ENCODE measurements at places on chromosomes 6 and 20.

- DNase-seq: no peak
Observed at GRCh38 chr6:71246596-71246995, 42.0 kb upstream of the OGFRL1 start.

DNA sequence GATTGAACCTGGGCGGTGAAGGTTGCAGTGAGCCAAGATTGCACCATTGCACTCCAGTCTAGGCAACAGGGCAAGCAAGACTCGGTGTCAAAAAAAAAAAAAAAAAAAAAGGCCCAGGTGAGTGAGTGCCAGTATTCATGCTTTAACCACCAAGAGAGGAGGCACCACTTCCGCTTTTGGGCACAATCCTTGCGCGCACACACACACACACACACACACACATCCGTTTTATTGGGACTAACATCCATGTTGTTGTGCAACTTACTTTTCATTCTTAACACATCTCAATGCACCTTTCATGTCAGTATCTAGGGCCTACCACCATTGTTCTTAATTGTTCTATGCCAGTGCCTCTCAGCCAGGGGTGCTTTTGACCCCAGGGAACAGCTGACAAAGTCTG is 263.0 kb downstream of the CDC5L start:
- no peak for DNase-seq

GRCh38 chr20:29878281-29878741 is 1379.2 kb upstream of the DEFB115 start:
- no peak for DNase-seq

DNA sequence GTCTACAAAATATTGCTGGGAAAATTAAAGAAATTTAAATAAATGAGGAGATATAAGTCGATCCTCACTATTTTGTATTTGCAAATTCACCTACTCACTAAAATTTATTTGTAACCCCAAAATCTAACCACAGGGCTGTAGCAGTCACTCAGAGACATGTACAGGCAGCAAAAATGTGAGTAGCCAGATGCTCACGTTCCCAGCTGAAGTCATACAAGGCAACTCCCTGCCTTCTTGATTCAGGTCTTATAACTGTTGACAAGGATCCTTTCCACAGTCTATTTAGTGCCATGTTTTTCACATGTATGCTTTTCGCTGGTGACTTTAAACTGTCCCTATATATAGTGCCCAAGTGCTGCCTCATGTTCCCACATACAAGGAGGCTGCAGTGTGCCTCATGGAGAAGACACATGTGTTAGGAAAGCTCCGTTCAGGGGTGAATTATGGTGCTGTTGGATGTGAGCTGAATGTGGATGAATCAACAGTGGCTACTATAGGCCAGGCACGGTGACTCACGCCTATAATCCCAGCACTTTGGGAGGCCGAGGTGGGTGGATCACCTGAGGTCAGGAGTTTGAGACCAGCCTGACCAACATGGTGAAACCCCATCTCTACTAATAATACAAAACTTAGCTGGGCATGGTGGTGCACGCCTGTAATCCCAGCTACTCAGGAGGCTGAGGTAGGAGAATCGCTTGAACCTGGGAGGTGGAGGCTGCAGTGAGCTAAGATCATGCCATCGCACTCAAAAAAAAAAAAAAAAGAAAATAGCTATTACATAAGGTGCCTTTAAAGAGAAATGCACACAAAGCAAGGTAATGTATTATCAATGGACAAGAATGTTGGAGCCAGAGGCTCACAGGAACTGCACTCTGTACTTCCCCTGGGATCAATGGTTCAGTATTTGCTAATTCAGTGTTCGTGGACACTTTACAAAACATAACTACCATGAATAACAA is 55.3 kb downstream of the STK35 start:
- no peak for DNase-seq

- peak; percentile 13 for DNase-seq
Observed at GRCh38 chr20:19995220-19995863, 21.8 kb upstream of the NAA20 start.

DNA sequence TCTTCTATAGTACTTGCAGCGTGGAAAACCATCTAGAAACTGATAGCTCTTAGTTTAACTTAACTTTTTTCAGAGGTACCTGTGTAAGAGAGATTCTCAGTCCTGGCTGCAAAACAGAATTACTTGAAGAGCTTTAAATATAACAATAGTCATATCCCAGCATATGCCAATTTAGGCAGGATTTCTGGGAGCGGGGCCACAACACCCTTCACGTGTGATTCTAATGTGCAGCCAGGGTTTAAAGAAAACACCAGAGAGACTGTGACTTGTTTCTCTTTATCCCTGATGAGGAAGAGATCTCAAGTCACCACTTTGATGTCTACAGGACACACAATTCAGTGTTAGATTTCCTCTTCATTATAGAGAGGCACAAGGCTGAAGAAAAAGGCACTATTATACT is 103.7 kb downstream of the PDSS2 start:
- DNase-seq: no peak

DNA sequence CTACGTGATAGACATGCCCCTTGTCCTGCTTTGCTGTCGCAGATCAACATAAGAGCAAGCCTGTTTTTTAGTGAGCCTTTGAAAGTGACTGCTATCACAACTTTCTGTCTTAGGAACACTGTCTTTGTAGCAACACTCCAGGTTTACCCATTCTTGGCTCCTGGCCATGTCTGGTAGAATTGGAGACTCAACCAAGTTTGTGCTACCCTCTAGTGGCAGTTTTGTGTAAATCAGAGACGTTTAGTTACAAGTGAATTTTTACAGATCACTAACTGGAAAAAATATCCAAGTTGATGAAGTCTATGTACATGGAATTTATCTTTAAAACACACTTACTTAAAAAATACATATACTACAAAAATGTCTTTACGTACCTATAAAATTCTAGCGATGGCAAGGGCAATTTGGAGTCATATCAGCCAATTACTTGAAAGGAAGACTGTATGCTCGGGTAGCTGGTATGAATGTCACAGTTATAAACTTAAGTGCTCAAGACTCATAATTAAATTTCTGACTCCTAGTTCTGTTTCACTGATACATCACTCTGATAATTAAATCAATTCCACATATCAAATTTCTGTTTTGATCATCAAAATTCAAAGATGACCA is 101.4 kb downstream of the ADGB start:
- peak; percentile 14 for DNase-seq

GRCh38 chr20:221258-221830 is 5.7 kb upstream of the DEFB129 start:
- no peak for DNase-seq

DNA sequence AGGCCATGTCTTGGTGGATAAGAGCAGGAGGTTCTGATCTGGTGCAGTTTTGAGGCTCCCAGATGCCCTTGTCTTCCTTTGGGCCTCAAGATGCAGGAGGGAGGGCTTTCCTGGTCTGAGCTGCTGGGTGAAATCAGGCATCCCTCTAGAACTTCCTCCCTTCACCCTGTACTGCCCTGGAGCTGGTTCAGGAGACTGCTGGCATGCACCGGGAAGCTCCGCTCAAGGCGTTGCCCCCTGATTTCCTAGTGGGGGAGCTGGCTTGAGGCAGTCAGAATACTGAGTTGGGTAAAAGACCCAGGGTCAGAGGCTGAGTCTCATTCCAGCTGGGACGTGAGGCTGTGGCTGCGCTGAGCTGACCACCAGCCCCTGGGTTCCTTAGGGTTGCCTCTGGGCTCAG is 12.0 kb downstream of the PHACTR3 start:
- no peak for DNase-seq

GRCh38 chr20:910132-910869 is 5.8 kb downstream of the ANGPT4 start:
- no peak for DNase-seq

GRCh38 chr6:126983779-126984178 is 134.7 kb upstream of the RSPO3 start:
- DNase-seq: no peak

DNA sequence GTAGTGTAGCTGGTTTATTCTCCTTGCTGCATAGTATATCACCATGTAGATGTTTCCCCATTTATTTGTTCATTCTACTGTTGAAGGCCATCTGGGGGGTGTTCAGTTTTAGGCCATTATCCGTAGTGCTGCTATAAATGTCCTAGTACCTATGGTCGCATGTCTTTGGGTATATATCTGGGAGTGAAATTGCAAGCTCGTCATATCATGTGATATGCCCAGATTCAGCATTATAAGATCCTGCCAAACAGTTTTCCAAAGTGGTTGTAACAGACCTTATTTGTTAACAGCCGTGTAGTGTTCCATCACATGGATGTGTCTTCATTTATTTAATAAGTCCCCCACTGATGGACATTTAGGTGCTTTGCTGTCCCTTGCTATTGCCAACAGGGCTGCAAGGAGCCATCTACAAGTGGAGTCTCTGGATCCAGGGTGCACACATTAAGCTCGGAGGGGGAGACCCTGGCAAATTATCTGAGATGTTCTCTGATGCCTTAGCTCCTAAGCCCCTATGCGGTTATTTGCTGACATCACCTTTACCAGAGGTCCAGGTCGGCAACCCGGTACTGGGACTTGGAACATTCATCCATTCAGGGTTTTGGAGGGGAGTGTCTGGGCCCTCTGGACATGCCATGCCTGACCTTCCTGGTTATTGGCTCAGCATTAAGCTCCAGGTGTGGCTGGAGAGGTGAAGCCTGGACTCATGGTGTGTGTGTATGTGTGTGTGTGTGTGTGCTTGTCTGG is 16.9 kb downstream of the LBP start:
- DNase-seq: no peak

- no peak for DNase-seq
Observed at GRCh38 chr6:170117111-170117972, 173.5 kb downstream of the DLL1 start.

DNA sequence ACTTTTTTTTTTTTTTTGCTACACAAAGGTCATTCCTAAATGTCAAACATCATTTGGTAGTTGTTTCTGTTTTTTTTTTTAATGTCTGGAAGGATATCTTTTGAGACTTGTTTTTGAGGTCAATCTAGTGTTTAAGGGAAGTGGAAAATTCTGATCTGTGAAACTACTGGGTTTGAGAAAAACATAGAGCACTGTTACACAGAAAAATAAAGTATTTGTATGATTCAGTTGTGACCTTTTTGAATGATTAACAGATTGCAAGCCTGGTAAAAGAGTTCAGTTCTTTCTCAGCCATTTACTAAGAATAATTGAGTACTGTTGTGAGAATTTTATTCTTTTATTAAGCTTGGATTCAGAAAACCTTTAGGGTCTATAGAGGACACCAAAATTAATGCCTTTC is 276.7 kb downstream of the ADGRB3 start:
- no peak for DNase-seq

DNA sequence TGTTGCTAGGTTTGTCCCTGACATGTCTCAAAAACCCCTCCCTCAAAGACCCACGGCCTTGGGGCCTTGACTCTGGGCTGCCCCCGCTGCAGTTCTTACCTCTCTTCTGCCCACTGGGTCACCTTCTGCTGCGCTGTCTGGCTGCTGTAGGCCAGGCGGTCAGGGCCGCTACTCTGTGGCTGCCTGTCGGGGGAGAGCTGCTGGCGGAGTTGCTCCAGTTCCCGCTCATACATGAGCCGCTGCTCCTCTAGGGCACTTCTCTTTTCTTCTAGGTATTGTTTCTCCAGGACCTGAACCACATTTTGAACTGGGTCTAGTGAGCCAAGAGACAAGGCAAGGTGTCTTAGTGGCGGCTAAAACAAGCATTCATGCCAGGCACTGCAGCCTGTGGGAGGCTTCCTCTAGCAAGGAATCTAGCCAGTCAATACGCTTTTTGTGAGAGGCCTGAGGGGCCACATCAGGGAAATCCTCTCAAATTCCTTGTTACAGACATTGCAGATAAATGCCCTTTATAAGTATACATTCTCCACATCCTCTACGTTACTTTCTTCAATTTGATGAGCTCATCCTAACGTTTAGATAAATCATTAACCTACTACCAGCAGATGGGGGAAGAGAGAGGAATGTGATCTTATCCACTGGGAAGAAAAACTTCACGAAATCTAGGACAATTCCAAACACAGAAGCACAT is 110.3 kb upstream of the NUP153 start:
- DNase-seq: no peak

DNA sequence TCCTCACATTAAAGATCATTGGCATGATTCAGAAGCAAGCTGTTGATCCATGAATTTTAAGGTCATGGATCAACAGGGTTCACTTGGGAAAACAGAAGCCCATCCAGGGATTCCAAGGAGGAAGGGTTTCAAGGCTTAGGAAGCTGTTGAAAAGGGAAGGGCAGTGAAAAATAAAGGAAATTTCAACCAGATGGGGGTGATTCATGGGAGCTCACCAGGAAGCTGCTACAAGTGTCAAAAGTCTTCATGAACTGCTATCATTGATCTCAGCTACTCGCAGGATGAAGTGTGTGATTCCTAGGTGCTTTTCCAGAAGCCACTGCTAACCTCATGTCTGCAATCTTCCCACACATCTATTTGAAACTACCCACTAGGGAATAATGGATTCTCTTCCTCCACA is 26.2 kb downstream of the ADTRP start:
- no peak for DNase-seq

DNA sequence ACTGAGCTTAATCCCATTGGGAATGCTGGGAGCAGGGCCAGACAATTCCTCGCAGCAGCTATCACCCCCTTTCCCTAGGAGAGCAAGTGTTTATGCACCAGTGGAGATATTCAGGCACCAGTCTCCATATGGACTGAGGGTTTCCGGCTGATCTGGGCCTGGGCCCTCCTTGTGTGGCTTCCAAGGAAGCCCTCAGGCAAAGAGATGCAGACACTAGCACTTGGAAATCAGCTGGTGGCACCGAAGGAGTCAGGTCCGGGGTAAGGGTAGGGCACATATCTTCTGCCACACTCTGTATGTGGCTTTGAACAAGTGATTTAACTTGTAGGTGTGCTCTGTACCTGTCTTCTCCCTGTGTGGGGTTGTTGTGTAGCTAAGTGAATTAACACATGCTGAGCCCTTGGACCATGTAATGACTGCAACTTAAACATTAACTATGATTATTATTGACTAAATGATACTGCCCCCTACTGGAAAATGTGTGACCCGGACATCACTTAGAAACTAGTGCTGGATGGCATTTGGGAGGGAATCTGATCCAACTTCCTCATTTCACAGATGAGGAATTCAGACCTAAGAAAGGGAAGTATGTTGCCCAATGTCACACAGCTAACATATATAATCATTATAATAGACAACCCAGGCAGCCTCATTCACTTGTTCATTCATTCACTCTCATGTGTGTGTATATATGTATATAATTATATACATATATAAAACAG is 19.3 kb upstream of the WFDC2 start:
- no peak for DNase-seq

DNA sequence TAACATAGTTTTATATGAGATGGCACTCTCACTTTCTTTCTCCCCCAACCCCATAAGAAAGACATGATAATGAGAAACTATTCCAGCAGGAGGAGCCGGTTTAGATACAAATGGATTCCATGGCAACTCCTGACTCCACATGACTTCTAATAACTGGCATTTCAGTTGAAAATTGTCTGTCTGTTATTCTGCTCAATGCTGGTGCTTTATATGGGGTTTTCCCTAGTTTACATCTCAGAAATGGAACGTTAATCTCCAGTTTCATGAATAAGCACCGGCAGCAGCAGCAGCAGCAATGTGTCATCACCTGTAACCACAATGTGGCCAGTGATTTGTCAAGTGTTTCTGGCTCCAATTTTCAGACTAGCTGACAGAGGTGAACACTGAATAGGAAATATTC is 8.0 kb upstream of the SIM1 start:
- no peak for DNase-seq

GRCh38 chr6:89197141-89197540 is 20.0 kb downstream of the GABRR1 start:
- DNase-seq: no peak

Data from T-cell (primary cell).